ENCODE measurements at places on chromosomes 2 and 18.

DNA sequence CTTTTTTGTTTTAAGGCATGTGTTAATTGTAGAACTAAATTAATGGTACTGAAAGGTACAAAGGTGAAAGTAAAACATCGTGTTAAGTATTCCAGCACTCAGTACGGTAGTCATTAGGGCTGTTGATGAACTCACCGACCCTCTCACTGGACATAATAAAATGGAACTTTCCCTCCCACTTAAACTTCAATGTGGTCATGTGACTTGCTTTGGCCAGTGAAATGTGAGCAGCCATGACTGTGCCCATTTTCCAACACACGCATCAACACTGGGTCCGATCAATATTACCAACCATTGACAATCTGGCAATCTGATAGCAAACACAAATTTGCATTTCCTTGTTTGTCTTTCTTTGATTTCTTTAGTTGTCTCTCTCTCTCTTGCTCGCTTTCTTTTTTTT, 125.1 kb downstream of the SPP2 start:
- no peak for DNase-seq

DNA sequence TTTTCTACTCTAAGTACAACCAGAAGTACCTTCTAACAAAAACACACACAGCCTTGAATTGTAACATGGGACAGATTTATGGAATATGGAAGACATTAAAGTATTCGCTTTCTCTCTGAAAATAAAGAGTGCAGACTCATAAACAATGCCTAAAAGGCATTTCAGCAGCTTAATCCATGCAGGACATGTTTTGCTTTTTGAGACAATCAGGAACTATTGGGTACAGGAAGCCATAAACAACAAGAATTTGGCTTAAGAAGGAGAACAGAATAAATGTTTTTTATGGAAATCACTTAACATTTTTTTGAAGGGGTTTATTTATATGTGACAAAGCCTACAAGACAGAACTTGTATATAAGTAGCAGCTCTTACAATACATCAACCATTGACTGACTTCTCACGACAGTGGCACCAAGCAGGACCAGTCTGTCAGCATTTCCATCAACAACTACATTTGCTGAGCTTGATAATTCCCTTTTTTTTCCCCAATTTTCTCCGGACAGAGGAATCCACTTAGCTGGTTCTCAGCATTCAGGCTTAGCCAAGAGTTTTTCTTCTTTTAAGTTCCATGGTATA, 140.1 kb downstream of the EXOC6B start:
- DNase-seq = no peak

- DNase-seq = no peak
Measured at GRCh38 chr18:75074196-75075015, 134.5 kb downstream of the PTGR3 start.

GRCh38 chr2:98769784-98770183, 38.9 kb upstream of the MGAT4A start:
- DNase-seq = no peak

DNA sequence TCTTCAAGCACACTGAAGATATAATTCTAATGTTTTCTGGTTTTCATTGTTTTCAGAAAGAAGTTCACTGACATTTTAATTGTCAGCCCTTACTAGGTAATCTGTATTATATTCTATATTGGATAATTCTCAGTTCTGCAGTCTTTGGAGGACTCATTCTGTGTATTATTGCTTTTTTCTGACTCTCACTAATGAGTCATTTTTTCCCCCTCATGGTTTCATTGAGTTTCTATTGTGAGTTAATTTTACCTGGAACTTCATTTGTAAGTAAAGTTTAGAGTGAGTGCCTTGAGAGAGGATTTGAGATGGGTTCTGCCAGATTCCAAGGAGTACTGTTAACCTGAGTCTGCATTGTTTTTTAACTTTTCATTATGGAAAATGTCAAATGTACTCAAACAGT, 90.4 kb upstream of the LYPD1 start:
- DNase-seq = no peak

DNA sequence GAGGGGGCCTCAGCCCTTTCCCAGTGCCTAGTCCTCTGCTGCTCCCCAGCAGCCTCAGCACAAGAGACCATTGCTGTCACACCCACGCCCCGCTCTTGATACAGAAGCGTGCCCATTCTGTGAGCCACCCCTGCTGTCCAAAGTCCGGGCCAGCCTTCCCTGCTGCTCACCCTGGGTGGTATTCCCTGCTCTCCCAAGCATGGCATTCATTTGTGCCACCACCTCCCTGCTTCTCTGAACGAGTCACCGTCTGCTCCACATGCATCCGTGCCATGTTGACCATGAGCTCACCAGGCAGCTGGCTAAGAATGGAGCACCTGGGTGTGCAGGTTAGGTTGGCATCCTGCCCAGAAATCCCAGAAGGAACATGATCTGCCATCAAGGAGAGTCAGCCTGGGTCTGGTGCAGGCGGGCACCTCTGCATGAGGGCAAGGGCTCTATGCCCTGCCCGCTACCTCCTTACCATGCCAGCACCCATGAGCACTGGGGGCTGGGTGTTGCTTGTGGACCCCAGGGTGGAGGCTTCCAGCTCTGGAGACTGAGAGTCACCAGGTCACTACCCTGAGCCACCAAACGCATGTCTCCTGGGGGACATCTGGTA, 63.0 kb downstream of the TWIST2 start:
- no peak for DNase-seq

DNA sequence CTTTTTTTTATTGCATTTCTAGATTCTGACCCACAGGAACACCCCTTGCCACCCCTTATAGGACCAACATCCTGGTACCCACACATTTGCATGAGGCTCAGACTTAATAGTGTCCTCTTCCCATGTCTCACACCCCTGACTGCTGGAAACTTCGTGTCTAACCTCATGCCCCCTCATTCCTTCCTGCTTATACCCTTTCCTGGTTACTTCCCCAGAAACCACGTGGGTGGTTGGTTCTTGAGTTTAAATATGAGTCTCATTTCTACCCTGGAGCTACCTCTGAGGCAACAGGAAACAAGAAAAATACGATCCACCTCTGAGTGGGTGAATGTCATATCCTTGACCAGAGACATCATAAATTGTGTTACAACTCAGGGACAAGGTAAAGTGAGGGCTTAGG, 1.6 kb downstream of the TNP1 start:
- no peak for DNase-seq
